D721Med (cell line): ENCODE measurements at places on chromosomes 16 and 17.

- no peak for DNase-seq
These were observed 72.9 kb downstream of the IL21R start for GRCh38 chr16:27474921-27475320.

DNA sequence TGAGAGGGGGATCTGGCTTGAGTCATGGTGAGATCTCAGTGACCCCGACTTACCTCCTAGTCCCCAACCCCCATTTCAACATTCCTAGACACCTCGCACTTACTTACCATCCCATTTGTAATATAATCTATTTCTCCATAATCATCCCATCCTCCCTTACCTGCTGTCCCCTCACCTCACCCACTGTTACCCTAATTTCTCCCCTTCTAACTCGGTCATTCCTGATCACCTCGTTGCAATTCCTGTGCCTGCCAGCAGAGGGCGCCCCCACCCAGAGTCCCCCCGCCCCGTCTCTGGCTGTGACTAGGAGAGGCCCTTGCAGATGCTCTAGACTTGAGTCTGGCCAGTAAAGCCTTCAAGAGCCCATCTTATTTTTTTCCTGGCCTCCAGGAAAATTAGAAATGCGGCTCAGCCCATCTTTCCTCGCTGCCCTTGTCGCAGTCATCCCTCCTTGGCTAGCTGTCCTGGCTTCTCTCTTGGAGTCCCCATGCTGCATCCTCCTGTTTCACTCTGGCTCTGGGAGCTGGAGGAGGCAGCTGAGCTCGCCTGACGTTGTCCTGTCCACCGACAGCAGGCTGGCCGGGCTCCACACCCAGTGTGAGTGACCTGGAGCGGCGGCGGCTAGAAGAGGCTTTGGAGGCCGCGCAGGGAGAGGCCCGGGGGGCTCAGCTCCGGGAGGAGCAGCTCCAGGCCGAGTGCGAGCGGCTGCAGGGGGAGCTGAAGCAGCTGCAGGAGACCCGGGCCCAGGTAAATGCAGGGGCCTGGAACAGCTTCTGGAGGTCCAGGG is 5.0 kb downstream of the TBKBP1 start:
- peak; percentile 97 for DNase-seq

- no peak for DNase-seq
These were observed 439.0 kb upstream of the ASIC2 start for GRCh38 chr17:33732116-33732515.

- no peak for DNase-seq
These were observed 13.7 kb upstream of the SKAP1 start for GRCh38 chr17:48443712-48444111.

DNA sequence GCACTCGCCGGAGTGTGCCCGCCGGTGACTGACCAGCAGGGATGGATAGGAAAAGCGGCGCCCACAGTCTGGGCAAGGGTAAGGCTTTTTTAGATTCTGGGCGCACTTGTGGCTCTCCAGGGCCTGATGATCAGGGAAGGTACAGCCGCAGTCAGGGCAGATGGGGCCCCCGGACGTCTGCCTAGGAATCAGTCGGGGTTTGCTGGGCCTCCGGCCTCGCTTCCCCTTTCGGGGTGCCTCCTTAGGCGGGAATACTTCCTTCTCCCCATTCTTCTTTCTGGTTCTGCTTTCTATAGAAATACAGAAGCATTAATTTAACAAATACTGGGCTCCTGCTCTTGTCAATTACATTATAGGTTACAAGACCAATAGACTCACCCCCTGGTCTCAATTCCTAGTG is 5.0 kb downstream of the ZNF689 start:
- DNase-seq, result no peak

DNA sequence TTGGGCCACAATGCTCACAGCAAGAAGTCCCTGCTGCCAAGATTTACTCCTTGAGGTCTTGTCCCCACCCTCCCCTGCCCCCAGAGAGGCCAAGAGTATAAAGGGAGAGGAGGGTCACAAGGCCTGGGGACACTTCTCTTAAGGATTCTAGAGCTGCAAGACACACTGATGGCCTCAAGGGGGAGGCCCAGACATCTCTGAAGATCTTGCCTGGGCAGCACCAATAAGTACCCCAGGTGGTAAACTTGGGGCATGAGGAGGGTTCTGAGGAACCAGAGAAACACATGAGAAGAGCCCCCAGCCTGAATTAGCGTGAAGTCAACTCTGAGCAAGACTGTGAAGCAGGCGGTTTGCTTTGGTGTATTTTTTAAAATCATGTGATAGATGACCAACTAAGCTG is 26.8 kb upstream of the MTMR4 start:
- no peak for DNase-seq

- no peak for DNase-seq
These were observed 22.1 kb downstream of the TMEM94 start for GRCh38 chr17:75478508-75478907.

DNA sequence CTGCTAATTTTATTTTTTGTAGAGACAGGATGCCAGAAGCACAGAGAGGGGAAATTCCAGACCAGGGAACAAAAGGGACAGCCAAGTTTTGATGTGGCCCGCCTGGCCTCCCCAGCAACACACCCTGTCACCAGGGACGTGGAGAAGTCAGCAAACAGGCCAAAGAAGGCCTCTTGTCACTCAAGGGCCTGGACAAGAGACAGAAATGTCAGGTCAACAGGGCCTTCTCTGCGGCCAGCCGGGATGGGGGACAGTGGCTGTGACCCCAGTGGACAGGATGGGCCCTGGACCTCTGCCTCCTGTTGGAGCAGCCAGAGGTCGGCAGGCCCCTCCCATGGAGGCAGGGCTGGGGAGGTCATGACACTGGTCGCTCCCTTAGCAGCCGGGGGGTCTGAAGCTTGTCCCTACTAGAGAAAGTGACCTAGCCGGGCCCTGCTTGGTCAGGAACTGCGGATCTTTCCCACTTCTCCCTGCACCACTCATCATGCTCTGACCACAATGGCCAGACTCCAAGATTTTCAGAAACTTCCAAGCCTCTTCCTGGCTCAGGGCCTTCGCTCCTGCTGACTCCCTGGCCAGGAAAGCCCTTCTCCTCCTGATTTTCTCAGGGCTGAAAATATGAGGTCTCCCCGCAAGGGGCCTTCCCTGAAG is 9.2 kb upstream of the TVP23A start:
- no peak for DNase-seq

GRCh38 chr17:43026595-43026994 is 1.6 kb downstream of the RND2 start:
- DNase-seq, result no peak

DNA sequence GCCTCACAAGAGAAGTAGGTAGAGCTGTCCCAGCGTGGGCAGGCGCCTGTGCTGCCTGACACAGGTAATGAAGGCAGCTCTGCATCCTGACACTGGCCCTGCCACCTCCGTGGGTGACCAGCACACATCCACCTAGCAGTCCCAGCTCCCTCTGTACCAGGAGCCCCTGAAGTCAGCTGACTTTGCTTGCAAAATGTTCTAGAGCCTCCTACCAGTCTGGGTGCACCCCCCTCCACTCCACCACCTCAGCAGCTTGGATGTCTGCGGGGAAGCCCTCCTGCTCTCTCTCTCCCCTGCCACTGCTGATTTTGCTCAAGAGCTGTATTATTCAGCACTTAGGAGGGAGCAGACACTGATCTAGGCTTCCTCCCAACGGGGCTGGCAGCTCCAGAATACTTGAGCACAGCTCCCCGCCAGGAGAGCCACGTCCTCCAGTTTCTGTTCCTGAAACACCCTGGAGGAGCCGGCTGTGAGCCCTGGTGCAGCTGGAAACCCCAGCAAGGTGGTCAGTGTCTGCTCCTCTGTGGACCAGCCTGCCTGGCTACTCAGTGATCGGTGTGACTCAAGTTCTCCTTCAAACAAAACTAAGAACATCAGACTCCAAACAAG is 1.0 kb downstream of the RNF166 start:
- DNase-seq, result no peak

DNA sequence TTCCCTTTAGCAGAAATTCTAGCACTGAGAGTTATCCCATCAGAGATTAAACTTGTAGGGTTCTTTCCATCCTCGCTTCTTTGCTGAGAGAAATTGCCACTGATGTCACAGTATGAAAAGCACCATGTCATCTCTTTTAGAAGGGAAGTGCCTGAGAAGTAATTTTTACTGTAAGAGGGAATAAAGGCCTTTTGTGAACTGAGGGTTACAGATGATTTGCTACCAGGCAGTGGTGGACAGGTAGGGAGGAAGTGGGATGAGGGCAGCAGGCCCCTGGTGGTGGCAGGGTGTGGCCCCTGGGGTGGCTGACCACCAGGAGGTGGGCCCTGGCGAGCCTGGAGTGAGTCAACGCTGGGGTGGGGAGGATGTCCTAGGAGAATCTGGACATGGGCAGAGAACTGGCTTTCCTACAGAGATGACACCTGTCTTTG is 6.4 kb upstream of the MILR1 start:
- DNase-seq, result no peak

DNA sequence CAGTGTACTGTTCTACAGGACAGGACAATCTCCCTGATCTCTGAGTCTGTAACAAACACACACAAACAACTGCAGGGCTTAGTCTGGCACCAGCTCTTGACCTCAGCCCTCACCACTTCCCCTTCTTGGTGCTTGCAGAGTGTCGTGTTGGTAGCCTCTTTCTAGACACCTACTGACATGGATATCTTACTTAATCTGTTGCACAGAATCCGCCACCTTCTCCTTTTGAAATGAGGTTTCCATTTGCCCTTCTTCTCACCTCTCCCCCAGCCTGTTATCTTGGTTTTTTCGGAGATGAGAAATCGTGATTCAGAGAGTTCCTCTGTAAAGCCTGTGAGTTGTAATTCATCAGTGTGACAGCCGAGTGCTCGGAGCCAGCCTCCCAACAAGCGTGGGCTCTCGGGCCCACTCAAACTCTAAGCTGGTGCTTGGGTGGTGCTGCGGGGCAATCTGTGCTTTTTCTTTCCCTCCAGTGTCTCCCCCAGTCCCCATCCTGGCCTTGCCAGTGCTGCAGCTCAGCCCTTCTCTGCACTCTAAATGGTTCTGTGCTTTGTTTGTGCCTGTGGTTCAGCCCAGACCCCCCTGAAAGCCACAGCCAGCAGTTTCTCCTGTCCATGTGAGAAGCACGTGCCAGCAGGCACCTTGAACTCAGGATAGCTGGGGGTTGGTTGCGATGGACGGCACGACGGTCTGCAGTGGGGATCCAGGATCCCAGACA is 28.1 kb downstream of the KIAA0513 start:
- DNase-seq, result no peak

DNA sequence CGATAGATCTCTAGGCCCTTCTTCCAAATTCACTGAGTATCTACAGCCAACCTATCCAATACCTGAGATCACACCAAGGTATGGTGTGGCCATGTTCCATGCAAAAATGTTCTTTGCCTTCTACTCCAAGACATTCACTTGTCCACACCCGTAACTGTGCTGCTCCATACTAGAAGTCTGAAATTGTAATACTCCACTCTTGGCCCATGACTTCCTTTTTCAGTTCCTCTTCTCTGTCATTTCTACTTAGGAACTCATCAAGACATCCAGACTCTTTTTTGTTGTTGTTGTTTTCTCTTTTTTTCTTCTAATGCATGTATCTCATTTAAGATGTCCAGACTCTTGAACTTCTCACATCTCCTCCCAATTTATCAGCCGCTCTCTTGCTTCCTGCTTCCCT is 42.5 kb upstream of the KSR1 start:
- no peak for DNase-seq

DNA sequence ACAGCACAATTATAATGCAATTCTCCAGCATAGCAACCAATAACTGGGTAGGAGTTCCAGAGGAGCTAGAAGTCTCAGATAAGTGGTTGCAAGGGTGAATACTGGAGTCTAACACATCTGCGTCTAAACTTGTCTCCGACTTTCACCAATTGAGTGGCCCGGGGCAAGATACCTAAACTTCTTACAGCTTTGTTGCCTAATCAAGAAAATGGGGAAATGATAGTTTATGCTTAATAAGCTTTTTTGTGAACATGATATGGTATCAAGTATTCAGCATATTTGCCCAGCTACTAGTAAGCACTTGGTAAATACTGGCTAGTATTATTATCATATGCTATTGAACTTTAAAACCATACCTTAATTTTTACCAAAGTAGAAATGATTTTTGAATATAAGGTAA is 183.5 kb downstream of the KCNJ2 start:
- DNase-seq, result no peak

DNA sequence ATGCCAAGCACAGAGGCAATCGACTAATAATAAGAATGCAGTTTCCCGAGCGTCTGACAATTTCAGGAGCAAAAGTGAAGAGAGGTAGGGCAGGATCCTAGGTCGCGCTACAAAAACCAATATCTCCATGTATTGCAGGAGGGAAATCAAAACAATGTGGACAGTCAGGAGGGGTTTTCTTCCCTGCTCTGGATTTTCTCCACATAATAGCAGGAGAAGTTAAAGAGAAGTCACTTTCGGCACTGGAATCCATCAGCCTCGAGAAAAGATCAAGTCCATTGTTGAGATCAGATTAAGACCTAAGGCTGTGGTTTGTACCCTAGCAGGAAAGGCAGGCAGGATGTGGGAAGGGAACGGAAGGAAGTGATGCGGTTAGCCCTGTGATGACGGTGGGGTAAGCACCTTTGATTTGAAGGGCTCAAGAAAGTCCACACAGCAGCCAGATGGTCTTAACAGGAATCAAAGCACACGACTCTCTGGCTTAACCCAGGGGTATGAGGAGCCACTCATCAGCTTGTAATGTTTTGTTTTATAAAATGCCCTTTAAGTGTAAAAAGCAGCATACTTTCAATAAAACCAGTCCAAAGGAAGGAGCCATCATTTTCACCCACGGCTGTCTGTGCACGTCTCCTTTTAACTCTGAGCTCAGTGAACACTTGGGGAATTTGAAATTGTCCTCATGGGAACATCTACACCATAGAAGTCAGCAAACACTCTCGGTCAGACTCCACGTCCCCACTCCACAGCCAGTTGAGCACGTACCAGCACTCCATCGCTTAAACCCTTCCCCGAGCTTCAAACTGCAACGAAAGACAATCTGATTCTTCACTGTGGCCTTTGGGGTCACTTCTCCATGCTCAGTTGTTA is 15.8 kb upstream of the AKTIP start:
- DNase-seq, result no peak

DNA sequence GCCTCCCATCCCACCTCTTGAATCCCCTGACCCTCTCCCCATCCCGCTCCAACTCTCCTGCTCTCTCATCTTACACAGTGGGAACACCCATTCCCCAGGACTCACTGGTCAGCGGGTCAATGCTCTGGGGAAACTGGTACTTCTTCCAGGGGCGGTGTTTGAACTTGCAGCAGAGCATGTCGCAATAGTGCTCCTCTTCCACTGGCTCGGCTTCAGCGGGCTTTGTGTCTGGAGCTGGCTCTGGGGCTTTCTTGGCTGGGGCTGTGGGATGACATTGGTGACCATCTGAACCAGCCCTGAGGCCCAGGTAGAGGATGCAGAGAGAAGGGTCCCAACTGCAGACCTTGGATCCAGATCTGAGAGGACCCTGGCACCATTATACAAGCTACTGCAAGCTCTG is 51.9 kb downstream of the CNGB1 start:
- DNase-seq, result no peak
